ENCODE measurements at places on chromosomes 1 and 21. TPM values are rescaled to one million over a fixed set of nuclear protein-coding genes. Genes with fewer than 3 reads are reported as not detected.

DNA sequence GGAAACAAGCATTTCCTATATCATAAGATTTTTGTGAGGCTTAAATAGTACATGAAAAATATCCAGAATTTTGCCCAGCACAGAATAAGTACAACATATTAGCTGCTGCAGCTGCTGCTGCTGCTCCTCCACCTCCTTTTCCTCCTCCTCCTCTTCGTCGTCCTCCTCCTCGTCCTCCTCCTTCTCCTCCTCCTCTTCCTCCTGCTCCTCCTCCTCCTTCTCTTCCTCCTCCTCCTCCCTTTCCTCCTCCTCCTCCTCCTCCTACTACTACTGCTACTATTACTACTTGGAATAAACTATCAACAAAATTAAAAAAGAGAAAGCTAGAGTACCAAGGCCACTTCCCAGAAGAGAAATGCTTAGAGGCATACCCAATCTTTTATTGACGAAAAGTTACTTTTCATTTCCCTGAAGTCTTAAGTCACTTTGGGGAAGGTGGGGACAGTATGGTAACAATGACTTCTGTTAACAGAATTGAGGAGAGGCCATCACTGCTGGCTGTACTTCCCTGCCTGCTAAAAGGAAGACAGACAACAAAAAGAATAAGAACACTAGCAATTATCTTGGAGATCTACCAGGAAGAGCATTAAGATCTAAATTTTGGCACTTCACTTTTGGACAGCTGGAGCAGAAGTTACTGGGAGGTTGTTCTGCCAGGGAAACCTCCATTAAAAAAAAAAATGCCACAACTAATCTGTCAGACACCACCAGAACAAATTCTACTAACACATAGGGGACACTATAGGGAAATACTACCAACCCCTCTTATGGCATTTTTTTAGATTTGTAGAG lies 7.1 kb downstream of the DENND1B start:
- DNase-seq: no peak

DNA sequence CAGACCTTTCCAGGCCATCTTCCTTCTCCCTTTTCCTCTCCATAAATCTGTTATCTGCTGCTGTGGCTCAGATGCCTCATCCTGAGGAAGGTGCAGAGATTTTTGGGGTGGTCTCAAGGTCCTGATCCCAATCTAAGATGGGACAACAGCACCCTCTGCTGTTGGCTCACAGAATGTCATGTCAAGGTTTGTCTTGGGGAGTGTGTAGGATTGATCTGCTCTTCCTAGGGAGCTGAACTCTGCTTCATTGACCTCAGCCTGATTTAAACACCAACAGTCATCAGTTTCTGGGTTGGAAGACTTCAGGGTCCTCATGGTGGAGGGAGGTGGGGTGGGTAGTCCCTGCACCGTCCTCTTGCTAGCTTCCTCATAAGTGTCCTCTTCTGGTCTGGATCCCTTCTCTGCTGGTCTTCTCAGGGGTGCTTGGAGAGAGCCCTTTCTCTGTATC lies 62.8 kb upstream of the LAX1 start:
- peak; percentile 76 for DNase-seq

GRCh38 chr21:26973226-26973625 lies 6.3 kb upstream of the ADAMTS5 start:
- no peak for DNase-seq

CD5L gene
- not detected for total RNA-seq

RUNX3 gene
- total RNA-seq: 0.49 TPM

S100A3 gene
- total RNA-seq: 1.1 TPM

FCRLB gene
- not detected for total RNA-seq

GPR61 gene
- 2.2 TPM for total RNA-seq

PTGS2 gene
- 29.3 TPM for total RNA-seq
